ENCODE measurements at places on chromosomes 6 and 20. TPM values are rescaled to one million over a fixed set of nuclear protein-coding genes. Genes with fewer than 3 reads are reported as not detected.

GRCh38 chr20:17887331-17888030 is 81.1 kb downstream of the SNX5 start:
- no peak for DNase-seq
- no peak overlapping the region for H3K4me3 ChIP-seq
- H3K36me3 ChIP-seq: 0 out of 2 replicates have a peak, but pooled peaks cover 5% of the 10 kb centered on the region
- no peak overlapping the region for H3K27ac ChIP-seq
- H3K4me1 ChIP-seq: peaks cover 9% of the 10 kb centered on the region

DNA sequence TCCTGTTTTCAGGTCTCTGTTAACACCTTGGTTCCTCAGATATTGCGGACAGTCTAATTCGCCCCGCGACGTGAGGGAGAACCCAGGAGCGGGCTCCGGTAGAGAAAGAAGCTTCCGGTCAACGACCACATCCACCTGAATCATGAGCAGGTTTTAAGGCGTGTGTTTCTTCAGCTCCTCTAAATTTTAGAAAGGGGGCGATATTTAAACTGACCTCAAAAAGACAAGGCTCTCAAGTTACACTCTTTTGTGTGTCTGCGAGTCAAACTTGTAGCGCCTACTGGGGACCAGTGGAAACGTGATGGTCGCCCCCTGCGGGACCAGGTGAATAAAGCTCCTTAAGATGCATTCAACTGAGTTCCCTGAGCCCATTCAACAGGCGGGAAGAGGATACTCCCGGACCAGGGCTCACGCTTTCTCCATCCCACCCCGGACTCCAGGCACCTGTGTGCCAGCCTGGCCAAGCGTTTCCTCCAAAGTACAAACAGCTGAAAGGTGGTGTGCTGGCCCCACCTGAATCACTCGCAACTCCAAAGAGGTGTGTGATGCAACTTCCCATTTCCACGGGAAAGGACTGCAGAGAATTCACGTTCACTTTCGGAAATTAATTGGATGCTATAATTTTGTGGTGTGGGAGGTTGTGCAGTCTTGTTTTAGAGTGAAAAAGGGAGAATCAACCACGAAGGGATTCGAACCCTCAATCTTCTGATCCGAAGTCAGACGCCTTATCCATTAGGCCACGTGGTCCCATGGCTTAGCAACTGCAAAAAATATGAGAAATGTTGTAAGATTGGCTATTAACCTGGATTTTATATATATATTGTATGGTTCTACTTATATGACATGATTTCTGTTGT is 17.0 kb downstream of the GPX5 start:
- 0 out of 2 replicates have a peak, but pooled peaks cover 4% of the 10 kb centered on the region for H3K4me1 ChIP-seq
- peak overlapping the region; percentile 75 for H3K4me3 ChIP-seq
- H3K27ac ChIP-seq: peak overlapping the region; percentile 83
- peak; percentile 98 for DNase-seq
- H3K27me3 ChIP-seq: no peaks in the 10 kb centered on the region

- DNase-seq: no peak
- no peaks in the 10 kb centered on the region for H3K4me1 ChIP-seq
- no peak overlapping the region for H3K27ac ChIP-seq
- no peaks in the 10 kb centered on the region for H3K27me3 ChIP-seq
Observed at GRCh38 chr6:122116119-122116834, 283.2 kb upstream of the HSF2 start.

DNA sequence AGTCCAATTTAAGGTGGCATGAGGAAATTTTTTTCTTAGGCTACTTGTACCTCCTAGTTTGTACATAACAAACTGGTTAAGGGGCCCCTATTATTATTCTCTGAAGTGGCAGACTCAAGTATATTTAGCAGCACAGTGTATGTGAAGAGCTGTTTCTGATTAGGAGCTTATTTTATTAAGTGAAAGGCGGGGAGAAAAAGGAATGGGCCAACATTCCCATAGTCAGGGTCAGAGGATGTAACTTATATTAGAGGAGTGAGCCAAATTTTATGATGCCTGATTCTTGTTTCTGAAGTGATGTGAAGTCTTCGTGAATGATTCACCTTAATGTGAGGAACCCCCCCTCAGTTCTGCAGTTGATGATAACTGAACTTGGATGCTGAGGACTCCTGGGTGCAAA is 2.8 kb downstream of the HECA start:
- H3K4me3 ChIP-seq: no peak overlapping the region
- no peak for DNase-seq
- H3K27ac ChIP-seq: no peak overlapping the region
- peaks cover 7% of the 10 kb centered on the region for H3K27me3 ChIP-seq
- H3K4me1 ChIP-seq: peaks cover 6% of the 10 kb centered on the region
- no peaks in the 10 kb centered on the region for H3K36me3 ChIP-seq

DNA sequence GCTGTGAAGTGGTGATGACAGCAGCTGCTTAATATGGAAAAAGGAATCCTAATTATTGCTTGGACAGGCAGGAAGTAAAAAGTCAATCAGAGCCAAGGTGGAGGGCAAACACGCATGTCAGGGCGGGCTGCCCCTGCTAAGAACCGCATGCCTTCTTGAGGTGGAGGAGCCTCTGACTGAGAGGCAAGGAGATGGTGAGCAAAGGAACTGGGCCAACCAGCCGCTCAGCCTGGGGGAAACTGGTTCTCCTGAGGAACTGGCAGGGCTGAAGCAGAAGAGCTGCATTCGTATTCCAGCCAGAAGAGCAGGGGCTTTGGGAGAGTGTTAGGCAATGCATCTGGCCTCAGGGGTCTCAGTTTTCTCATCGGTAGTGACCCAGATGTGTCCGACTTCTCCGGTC is 13.1 kb upstream of the MLN start:
- H3K4me1 ChIP-seq: peaks cover 30% of the 10 kb centered on the region
- H3K27me3 ChIP-seq: no peaks in the 10 kb centered on the region
- H3K4me3 ChIP-seq: no peak overlapping the region

DNA sequence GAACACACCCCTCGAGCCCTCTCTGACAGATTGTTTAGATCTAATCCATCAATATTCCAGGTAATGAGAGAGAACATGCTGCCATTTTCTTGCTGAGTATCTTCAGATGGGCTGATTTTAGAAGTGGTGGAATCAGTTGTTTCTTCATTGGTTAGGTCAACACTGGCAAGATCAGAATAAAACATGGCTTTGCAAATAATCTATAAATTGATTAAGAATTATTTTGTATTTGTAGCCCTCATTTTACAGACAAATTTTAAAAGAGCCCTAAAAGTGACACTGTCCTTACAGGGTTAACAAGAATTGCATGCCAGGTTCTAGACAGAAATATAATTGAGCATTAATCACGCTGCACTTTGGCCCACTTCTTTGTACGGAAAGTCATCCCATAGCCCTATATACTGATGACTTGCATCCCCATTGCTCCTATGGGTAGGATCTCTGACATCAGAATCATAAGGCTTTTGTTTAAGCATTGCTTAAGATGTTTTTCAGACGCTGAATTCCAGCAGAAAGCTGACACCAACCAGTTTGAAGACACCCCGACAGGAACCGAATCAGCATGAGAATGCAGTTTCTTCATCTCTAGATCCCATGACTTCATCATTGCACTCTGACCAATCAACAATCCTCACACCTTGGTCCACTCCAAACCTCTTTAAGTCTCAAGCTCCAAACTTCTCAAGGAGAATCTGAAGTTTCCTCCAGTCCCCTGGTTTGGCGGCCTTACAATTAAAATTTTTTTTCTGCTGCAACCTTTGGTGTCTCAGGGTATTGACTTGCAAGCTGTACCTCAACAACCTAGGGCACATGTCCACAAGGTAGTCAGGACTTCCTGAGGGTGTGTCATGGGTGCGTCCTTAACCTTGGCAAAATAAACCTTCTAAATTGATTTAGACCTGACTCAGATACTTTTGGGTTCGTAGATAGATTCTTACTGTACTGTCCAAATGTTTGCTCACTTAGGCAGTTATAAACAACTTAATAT is 7.8 kb downstream of the TDP2 start:
- H3K36me3 ChIP-seq: peaks cover 16% of the 10 kb centered on the region
- H3K27ac ChIP-seq: peak overlapping the region; percentile 65
- H3K4me1 ChIP-seq: peaks cover 12% of the 10 kb centered on the region
- peak; percentile 91 for DNase-seq
- H3K27me3 ChIP-seq: no peaks in the 10 kb centered on the region

DNA sequence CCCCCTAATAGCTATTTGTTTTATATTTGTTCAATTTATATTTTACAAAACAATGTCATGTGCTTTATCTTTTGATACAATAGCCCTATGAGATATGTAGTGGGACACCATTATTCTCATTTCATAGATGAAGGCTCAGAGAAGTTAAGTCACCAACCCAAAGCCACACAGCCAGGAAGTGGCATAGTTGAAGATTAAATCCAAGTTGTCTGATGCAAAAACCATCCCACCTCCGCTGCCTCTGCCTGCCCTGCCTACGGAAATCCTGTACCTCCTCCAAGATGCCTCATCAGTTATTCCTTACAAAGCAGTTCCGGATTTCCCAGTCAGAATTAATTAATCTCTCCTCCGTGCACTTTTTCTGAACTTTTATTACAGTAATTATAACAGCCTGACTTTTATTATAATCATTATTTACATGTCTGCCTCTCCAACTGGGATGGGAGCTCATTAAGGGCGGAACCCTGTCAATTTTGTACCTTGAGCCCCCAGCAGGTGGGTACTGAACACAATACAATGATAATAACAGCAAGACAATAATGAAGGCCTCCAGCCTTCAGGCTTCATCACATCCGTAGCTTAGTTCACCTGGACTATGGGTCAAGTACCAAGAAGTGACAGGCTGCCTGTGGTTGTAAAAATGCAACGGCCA is 54.7 kb downstream of the LRFN2 start:
- no peak overlapping the region for H3K4me3 ChIP-seq
- H3K27me3 ChIP-seq: no peaks in the 10 kb centered on the region
- no peak for DNase-seq
- H3K36me3 ChIP-seq: no peaks in the 10 kb centered on the region
- H3K27ac ChIP-seq: no peak overlapping the region
- peaks cover 10% of the 10 kb centered on the region for H3K4me1 ChIP-seq

DNA sequence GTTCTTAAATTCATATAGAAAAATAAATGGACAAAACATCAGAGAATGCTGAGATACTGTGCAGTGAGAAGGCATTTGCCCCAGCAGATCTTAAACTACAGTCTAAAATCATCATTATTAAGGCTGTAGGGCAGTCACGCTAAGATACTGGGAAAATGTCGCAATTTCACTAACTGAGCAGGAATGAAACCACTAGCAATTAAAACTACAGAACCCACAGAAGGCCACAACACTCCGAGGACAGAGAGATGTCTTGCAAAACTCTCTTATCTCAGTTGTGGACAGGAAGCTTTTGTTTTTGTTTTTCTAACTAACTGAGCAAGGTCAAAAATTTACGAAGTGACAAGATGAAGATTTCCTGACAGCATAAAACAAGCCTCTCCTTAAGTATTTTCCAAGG is 18.2 kb downstream of the GNAS-AS1 start:
- DNase-seq: no peak
- no peak overlapping the region for H3K4me3 ChIP-seq
- H3K4me1 ChIP-seq: no peaks in the 10 kb centered on the region

DNA sequence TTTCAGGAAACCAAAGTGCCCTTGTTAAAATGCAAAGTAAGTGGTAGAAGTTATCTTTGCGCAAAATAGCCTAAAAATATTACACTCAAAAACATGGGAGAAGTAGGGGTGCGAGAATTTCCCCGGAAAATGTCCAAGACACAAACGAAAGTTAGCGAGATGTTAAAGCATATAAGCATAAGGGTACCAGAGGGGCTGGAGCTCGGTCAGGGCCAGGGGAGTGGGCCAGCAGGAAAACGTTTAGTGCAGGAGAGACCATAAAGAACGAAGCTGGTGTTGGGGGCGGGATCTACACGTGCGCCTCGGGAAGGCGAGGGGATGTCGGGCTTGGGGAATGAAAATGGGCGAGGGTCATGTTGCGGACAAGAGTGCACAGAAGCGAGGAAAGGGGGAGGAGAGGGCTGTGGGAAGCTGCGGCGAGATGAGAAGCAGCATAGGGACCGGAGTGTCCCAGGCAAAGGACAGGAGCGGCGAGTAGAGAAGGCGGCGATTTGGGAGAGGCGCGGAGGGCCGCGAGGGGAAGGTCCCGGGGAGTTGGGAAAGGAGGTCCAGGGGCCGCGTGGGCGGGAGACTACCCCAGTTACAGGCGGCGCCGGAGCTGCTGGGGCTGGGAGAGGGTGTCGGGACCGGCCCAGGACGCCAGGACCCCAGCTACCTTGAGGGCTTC is 600 bp downstream of the XPO5 start:
- H3K27ac ChIP-seq: no peak overlapping the region
- DNase-seq: peak; percentile 73
- peaks cover 33% of the 10 kb centered on the region for H3K36me3 ChIP-seq
- H3K4me3 ChIP-seq: peak overlapping the region; percentile 96
- H3K27me3 ChIP-seq: no peaks in the 10 kb centered on the region

DNA sequence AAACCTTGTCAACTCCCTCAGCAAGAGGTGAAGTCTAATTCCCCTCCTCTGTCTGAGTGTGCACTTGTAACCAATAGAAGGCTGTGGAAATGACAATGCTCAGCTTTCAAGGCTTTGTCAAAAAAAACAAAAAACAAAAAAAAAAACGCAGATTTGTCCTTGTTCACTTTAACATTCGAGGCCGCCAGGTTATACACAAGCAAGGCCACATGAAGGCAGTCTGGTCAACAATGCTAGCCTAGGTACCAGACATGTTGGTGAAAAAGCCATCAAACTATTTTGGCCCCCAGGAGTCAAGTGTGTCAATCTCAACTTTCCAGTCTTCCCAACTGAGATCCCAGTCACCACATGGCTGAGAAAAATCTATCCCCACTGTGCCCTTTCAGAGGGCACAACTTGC is 92.3 kb downstream of the CDK19 start:
- H3K27me3 ChIP-seq: no peaks in the 10 kb centered on the region
- H3K36me3 ChIP-seq: no peaks in the 10 kb centered on the region
- no peak overlapping the region for H3K27ac ChIP-seq
- DNase-seq: no peak

- peak; percentile 46 for DNase-seq
- H3K27ac ChIP-seq: no peak overlapping the region
- H3K4me1 ChIP-seq: no peaks in the 10 kb centered on the region
- H3K27me3 ChIP-seq: no peaks in the 10 kb centered on the region
Observed at GRCh38 chr6:20946022-20946421, 411.8 kb downstream of the CDKAL1 start.

DNA sequence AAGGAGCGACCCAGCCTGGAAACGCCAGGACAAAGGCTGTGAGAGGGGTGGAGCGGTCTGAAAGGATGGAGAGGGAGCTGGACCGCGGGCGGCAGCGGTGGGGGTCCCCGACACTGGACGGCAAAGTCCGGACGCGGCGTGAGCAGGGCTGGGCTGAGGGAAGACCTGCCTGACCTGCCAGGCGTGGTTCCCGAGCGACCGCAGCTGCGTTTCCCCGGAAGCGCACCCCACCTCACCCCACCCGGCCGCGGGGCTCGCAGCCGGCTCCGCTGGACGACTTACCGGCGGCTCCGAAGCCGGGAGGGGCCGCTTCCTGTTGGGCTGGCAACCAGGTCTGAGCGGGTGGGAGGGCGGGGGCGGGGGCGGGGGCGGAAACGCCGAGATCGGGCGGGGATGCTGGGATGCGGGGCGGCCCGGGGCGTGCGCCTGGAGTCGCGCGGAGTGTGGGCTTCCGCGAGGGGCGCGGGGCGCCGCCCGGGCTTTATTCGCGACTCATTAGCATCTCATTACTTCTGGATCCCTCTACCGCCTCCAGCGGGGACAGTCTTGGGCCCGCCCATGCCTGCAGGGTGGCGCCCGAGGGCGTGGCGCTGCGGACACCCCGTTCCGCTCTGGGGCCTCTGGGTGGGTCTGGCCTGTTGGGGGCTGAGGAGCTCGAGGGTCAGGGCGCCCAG is at the start of gene MICAL1:
Gene MICAL1 (minus strand): TSS at position 336 of the 674 bp plus-strand sequence. CDS start 1,576 bp downstream, outside the sequence.
- DNase-seq: peak; percentile 72
- peaks cover 30% of the 10 kb centered on the region for H3K4me1 ChIP-seq
- no peaks in the 10 kb centered on the region for H3K36me3 ChIP-seq
- peak within 1 kb of the TSS; percentile 94 for H3K4me3 ChIP-seq

The ATP6V1G2 gene
- 2.7 TPM for polyA plus RNA-seq

The SNAP25 gene
- polyA plus RNA-seq: 0.73 TPM

The DEFB132 gene
- not detected for polyA plus RNA-seq

The TTPAL gene
- polyA plus RNA-seq: 3.5 TPM

The LST1 gene
- polyA plus RNA-seq: 0.37 TPM

The CLIC5 gene
- 0.12 TPM for polyA plus RNA-seq

The HSF2 gene
- 10.0 TPM for polyA plus RNA-seq
